ENCODE measurements at places on chromosomes 7 and 10.

GRCh38 chr7:24381894-24382505 lies 98.0 kb downstream of the NPY start:
- DNase-seq: peak; percentile 2

DNA sequence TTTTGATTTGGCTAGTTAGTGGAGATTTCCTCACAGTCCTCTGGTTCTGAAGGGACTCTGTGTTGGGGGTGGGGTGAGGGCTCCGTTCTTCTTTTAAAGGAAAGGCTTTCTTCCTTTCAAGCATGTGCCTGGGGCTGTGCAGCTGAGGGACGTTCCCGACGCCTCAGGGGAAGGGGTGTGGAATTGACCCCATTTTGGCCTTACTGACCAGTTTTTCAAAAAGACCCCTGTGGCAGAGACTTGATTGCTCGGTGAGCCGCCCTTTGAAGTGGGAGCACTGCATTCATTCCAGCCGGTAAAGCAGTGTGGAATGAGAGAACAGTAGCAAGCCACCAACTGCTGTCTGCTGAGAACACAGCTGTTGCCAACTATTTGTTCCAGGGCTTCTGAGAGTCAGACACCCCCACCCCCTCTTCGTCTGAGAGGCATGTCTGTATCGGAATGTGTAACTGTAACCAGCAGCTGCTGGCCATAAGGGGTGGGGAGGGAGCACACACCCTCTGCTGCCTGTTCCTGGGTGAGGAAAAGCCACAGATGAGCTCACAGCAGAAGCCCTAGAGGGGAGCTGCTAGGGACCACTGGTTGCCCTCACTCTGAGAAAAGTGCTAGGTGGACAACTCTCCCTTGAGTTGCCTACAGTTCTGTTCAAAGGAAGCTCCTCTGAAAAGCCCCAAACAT lies 33.2 kb downstream of the WBP1L start:
- DNase-seq: peak; percentile 89

DNA sequence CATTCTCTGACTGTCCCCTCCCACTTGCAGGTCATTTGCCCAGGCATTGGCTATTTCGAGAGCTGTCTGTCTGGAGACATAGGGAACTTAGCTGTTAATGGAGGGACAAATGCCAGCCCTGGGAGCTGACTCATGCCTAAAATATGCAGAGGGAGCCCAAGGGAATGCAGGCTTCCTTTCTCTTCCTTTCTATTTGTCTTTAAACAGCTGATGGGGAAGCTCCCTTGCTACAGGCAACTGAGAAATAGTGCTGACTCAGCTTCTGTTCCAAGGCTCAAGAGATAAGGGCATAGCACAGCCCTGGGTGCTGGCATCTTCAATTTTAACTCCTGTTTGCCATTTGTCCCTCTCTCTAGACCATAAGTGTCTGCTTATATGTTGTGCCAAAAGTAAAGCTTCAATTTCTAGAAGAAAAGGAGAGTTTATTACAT lies 82.7 kb upstream of the C1GALT1 start:
- DNase-seq: peak; percentile 51

DNA sequence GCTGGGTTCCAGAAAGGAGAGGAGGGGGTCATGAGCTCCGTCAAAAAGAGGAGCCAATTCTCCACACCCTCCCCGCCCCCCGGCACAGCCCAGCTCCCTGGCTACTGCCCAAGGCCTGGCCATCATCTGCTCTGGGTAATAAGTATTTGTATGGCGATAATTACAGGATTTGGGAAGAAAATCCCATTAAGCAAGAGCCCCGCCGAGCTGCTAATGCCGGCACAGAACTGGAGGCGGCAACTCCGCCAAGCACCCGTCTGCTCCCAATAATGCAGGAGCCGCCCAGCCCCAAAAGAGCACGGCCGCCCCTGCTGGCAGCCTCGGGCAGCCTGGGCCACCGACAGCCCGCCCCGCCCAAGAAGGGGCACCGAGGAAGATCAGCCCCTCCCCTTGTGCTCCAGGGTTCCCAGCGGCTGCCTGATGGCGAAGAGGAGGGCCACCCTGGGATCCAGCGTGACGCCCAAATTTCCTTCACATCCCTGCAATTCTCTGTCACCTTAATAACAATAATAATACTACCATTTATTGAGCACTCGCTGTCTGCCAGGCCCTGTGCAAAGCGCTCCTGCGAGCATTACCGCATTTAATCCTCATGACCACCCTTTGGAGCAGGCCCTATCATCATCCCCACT lies 5.9 kb downstream of the SLIT1 start:
- no peak for DNase-seq

DNA sequence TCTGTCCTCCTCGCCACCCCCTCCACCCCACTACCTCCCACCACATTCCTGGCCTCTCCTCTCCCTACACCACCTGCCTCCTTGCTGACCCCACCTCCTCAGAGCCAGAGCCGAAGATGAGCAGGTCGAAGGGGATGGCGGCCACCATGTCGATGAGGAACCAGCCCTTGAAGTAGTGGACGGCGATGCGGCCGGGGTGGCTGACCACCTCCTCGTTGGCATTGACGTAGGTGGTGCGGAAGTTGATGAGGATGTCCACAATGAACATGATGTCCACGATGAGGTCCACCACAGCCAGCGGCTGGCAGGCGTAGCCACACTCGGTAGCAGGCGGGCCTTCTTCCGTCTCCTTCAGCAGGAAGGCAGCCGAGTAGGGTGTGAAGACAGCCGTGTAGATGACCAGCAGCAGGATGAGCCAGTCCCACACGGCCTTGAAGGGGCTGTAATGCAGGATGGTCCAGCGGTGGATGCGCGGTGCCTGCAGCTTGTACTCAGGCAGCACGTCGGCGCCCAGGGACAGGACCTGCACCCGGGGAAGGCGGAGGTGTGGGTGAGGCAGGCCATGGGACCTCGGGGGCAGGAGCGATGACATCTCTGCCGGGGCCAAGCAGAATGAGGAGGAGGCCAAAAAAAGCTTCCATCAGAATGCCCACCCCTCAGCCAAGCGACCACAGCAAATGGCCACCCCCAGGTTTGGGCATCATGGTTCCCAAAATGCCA lies 25.6 kb downstream of the KCNH2 start:
- DNase-seq: no peak

DNA sequence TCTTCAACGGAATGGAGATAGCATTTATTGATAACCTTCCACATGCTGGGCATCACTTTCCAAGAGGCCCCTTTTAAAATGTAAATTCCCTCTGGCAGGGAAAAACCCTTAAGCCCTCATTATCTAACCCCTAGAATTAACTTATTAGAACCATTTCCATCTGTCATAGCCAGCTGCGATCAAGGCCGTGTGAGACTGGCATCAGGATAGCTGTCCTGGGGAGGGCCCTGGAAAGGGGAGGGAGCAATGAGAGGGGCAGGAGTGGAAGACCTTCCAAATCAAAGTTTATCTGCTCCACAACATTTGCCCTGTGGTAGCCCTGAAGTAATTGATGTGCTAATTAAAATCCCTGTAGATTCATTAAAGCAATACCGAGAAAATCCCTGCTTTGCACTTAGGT lies 45.0 kb upstream of the JAZF1 start:
- no peak for DNase-seq

DNA sequence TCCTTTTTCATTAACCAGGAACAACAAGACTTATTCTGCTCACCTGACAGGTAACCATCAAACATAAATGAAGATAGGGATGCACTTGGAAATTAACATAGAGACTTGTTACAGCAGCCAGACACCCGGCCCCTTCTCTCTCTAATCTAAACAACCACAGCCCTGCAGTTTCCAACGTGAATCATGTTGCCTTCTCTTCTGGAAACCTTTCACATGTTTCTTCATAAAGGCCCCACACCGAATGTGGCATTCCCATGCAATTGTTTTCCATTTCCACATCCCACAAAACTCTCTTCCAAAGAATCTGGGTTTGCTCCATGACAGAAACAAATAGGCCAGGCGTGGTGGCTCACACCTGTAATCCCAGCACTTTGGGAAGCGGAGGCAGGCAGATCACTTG lies 15.0 kb upstream of the WDR86 start:
- DNase-seq: no peak

- no peak for DNase-seq
These were observed 415.0 kb downstream of the SFMBT2 start for GRCh38 chr10:6995831-6996230.

GRCh38 chr10:93813507-93814465 lies 56.0 kb downstream of the LGI1 start:
- peak; percentile 55 for DNase-seq

DNA sequence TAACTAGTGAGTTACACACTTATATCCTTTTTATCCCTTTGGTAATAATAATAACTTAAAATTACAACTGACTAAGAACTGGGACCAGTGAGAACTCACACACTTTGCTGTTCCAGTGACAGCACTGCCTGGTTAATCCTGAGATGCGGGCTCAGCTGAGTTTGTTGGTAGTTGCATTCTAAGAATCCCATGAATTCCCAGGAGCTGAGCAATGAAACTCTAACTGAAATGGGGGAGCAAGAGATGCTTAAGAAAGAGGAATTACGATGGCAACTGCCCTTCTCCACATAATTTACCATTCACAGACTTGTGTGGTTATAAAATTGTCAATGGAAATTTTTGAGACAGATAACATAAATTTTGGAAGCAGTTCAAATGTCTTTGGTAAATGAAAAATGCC lies 659.4 kb downstream of the MAGI2 start:
- no peak for DNase-seq

DNA sequence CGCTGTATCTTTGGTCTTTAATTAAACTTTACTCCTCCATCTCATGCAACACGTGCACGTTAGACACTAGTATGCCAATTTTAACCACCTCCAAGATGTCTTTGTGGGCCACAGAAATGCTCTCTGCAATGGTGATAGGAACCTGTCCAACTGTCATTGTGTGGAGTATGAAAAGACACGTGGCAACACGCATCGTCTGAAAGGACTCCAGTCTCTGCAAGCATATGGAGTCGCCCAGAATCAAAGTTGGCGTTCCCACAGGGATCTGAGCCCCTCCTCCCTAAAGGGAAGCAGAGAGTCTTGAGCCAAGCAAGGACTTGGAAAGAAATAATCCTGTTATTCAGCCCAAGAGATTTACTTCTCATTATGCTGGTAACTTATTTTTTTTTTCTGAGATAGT lies 301.1 kb downstream of the CALN1 start:
- no peak for DNase-seq

DNA sequence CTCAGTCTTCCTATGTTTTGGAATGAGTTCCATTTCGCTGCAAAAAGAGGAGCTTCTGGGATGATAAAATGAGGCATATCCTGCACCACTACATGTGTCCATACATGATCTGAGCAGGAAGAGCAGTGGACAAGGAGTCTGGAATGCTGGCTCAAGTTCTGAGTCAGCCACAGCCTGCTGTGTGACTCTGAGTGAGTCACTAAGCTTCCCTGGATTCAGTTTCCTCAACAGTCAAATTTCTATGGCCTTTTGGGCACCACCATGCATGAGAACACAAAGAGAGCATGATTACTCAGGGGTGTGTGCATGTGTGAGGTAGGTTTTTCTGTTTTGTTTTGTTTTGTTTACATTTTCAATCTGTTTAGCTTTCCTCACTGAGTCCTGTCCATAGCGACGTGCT lies 254.6 kb downstream of the ANKRD30A start:
- DNase-seq: no peak

- no peak for DNase-seq
These were observed 224.7 kb upstream of the SH2B2 start for GRCh38 chr7:102061981-102062390.

GRCh38 chr10:90862908-90863514 lies 5.2 kb upstream of the HTR7 start:
- DNase-seq: peak; percentile 40

- DNase-seq: no peak
These were observed 761.5 kb upstream of the C7orf33 start for GRCh38 chr7:147829016-147829415.

DNA sequence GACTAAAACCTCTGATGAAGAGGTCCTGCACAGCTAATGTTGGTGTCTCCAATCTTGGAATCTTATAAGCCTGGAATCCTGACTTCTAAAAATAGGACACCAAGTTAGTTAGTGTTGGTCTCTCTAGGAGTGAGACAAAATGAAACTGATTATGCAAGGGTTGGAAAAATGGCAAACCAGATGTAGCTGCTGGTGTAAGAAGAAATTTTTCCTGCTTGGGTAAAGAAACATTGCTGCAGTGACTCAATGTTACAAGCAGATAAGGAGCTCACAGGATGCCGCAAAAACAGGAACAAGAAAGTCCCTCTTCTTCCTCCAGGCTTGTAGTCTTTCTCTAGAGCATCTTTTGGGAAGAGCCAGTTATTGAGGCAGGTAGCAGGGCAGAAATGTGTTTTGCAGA lies 449.0 kb downstream of the ETV1 start:
- no peak for DNase-seq

All from dermis microvascular lymphatic vessel endothelial cell (primary cell).